ENCODE measurements at places on chromosomes 4 and X. TPM values are rescaled to one million over a fixed set of nuclear protein-coding genes. Genes with fewer than 3 reads are reported as not detected.

DNA sequence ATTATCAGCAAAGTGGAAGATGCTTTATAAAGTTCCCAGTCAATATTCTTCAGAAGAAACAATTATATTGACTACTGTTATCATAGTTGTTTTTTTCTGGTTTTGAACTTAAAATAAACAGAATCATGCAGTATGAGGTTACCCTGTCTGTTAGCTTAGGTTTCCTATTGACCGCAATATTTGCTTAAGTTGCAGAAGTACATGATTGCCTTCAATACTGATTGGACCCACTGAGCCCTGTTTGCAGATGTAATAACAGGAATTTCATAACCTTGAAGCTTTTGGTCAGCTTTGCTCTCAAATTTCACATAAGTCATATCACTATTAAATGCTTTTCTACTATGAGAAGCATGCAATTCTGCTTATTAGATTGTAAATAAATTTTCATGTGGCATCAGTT lies 229.1 kb upstream of the FSTL5 start:
- no peak for DNase-seq

DNA sequence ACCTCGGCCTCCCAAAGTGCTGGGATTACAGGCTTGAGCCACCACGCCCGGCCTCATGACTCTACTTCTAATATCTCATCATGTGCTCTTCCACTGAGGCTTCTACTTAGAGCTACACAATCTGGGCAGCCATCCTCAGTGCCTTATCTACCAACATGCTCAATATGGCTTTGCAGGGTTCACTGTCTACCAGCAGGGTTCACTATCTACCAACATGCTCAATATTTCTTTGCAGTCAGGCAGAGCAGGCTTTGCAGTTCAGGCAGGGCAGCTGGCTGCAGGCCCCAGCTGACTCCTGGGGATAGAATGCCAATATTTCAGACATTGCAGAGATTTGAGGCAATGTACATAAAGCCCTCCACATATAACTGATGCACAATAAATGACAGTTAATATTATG lies 47.5 kb downstream of the PKD2 start:
- peak; percentile 73 for DNase-seq

DNA sequence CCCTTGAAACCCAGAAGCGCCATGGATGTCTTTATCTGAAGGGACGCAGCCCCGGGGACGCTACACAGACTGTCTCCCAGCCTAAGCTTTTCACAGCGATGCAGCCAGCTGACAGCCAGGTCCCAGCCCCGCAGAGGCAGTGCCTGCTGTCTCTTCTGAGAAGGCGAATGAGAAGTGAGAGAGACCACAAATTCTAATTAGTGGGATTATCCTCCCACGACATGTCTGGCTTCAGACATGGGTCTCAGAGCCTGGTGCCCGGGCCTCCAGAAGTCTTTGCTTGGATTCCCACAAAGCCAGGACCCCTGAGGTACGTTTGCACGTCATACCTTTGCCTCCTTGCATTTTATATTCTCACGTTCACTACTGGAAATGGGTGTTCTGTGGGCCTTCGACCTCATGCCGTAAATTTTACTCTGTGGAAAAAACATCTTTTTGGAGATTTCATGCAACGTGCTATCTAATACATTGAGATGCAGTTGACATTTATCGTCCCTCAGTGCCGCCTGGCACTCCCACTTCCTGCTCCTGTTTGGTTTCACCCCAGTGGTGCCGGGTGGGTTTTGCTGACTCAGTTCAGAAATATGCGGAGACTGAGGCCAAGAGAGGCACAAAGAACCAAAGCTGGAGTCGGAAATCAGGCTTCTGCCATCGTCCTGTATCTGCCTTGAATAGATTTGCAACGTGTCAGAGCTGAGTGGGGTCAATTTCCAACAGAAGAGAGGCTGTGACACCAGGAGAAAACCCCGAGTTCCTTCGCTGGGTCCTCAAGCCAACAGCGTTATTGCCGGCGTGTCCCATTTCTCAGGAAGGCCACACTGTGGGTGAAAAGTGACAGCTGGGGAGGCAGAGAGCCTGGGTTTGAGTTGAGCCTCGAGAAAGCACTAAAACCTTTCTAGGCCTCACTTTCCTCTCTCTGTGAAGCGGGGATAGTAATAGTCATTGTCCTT lies 114.4 kb downstream of the STK32B start:
- DNase-seq, result no peak

- no peak for DNase-seq
Observed at GRCh38 chr4:36326476-36327029, 45.1 kb downstream of the DTHD1 start.

DNA sequence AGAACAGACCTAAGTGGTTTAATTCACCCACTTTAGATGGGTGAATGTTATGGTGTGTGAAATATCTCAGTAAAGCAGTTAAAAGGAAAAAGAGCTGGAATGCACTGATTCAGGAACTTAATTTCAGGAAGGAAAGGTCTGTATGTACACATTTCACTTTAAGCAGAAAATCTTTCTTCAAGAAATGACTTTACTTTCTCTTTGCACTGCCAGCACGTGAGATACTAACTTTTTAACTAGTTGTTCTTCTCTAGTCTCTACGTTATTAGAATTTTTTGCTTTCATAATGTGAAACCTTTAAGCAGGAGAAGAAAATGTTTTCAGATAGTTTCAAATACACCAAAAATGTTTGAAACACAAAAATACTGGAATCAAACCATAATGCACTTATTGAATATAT lies 18.8 kb downstream of the C4orf46 start:
- DNase-seq, result no peak

GRCh38 chr4:176034499-176034898 lies 31.1 kb upstream of the WDR17 start:
- DNase-seq, result peak; percentile 16

GRCh38 chrX:43333543-43333942 lies 322.6 kb upstream of the MAOA start:
- DNase-seq, result peak; percentile 47

GRCh38 chr4:188341428-188341827 lies 202.2 kb downstream of the TRIML1 start:
- DNase-seq, result no peak

CITED1 gene
- total RNA-seq, result 1.3 TPM

CXCL9 gene
- total RNA-seq, result not detected
